ENCODE measurements at places on chromosomes 16 and 17. TPM values are rescaled to one million over a fixed set of nuclear protein-coding genes. Genes with fewer than 3 reads are reported as not detected.

The TUBB3 gene
- total RNA-seq, result 12.2 TPM

The MT1G gene
- 19.0 TPM for total RNA-seq

The KRTAP9-6 gene
- total RNA-seq, result not detected

The PROCA1 gene
- total RNA-seq, result 0.78 TPM

The CPNE7 gene
- not detected for total RNA-seq

The MYH11 gene
- 15,030 TPM for total RNA-seq

GRCh38 chr17:77496401-77496801 lies 355.6 kb downstream of the SEC14L1 start:
- no peak for DNase-seq
- H3K27me3 ChIP-seq, result no peaks in the 10 kb centered on the region
- H3K36me3 ChIP-seq, result peaks cover 84% of the 10 kb centered on the region
- H3K4me1 ChIP-seq, result peaks cover 9% of the 10 kb centered on the region

GRCh38 chr17:55068862-55069811 lies 100.6 kb downstream of the STXBP4 start:
- H3K4me3 ChIP-seq, result no peak overlapping the region
- DNase-seq, result no peak
- no peaks in the 10 kb centered on the region for H3K36me3 ChIP-seq

DNA sequence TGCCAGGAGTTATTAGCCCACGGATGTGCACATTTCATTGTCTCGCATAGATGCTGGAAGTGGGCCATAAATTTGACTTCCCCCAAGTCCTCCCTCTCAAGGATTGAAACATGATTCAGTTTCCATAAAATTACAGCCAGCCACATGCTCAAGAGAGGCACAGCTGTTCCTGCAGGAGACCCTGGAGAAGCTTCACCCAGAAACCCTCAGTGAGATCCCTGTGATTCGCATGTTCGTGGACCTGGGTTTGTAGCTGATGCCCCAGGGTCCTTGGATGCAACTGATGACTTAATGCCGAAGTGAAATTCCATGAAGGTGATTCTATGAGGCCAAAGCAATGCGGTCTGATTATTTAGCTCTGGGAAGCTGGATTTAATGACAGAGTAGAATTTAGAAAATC lies 24.7 kb upstream of the AQP8 start:
- no peaks in the 10 kb centered on the region for H3K27me3 ChIP-seq
- no peak for DNase-seq
- H3K27ac ChIP-seq, result no peak overlapping the region
- no peaks in the 10 kb centered on the region for H3K36me3 ChIP-seq
- H3K4me1 ChIP-seq, result no peaks in the 10 kb centered on the region

GRCh38 chr17:8125947-8126490 lies 2.1 kb upstream of the HES7 start:
- H3K27ac ChIP-seq, result peak overlapping the region; percentile 82
- H3K4me3 ChIP-seq, result peak overlapping the region; percentile 75
- H3K27me3 ChIP-seq, result peaks cover 9% of the 10 kb centered on the region
- peaks cover 67% of the 10 kb centered on the region for H3K4me1 ChIP-seq

DNA sequence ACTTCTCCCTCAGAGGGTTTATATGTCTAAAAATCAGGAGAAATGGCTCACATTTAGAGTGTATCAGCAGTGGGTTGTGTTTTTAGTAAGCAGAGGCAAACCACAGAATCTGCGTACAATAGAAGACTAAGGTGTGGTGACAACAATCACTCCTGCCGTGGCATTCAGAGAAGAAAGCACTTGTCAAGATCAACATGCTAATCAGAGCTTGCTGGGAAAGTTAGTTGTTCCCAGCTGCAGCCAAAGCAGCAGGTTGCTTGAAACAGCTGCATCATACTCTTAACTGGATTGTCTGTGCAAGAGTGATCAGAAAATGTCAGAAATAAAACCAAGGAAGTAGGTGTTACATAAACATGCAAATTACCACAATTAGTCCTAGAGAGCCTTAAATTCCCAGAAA lies 616.4 kb downstream of the CDH8 start:
- no peak overlapping the region for H3K4me3 ChIP-seq
- H3K27me3 ChIP-seq, result no peaks in the 10 kb centered on the region
- H3K27ac ChIP-seq, result no peak overlapping the region
- no peak for DNase-seq

DNA sequence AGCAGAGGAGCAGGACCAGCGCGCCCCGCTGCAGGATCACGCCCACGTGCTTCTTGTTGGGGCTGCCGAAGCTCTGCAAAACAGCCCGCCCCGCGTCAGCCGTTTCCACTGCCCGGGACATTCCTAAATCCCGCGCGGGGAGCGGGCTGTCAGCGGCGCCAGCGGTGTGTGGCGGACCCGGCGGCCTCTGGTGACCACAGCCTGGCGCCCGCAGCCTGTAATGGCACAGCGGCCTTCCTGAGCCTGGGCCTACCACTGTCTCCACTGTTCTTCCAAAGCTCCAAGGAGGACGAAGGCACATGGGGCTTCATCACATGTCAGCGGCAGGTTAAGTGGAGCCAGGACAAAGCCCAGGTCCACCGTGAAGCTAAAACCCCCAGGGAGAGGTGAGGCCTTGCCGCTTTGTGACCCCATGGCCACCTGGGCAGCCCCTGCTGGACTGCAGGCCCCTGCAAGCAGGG lies 2.5 kb downstream of the SLC47A2 start:
- no peak overlapping the region for H3K27ac ChIP-seq
- H3K27me3 ChIP-seq, result no peaks in the 10 kb centered on the region
- no peak overlapping the region for H3K4me3 ChIP-seq
- no peak for DNase-seq
- no peaks in the 10 kb centered on the region for H3K4me1 ChIP-seq

- no peaks in the 10 kb centered on the region for H3K27me3 ChIP-seq
- H3K4me3 ChIP-seq, result peak overlapping the region; percentile 97
- H3K4me1 ChIP-seq, result peaks cover 29% of the 10 kb centered on the region
- H3K27ac ChIP-seq, result peak overlapping the region; percentile 88
Observed at GRCh38 chr17:76354317-76354729, 607 bp upstream of the PRPSAP1 start.

DNA sequence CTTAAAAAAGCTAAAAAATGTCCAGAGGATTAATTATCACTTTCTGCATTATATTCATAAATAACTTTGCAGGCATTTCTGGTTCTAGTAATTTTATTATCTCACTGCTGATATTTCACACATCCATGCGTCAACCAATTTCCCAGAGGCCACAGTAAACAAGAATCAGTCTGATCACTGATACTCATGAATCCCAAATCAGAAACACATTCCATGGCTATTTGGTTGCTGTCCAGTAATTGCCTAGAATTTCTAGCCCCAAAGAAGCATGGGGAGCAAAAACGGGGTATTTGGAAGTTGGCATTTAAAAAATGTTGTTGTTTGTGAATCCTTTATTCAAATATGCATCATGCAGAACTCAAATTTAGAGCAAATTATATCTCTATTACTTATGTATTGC lies 244.8 kb downstream of the CDH8 start:
- H3K36me3 ChIP-seq, result no peaks in the 10 kb centered on the region
- no peak overlapping the region for H3K27ac ChIP-seq
- no peaks in the 10 kb centered on the region for H3K4me1 ChIP-seq
- no peak overlapping the region for H3K4me3 ChIP-seq
- no peak for DNase-seq
- H3K27me3 ChIP-seq, result no peaks in the 10 kb centered on the region

DNA sequence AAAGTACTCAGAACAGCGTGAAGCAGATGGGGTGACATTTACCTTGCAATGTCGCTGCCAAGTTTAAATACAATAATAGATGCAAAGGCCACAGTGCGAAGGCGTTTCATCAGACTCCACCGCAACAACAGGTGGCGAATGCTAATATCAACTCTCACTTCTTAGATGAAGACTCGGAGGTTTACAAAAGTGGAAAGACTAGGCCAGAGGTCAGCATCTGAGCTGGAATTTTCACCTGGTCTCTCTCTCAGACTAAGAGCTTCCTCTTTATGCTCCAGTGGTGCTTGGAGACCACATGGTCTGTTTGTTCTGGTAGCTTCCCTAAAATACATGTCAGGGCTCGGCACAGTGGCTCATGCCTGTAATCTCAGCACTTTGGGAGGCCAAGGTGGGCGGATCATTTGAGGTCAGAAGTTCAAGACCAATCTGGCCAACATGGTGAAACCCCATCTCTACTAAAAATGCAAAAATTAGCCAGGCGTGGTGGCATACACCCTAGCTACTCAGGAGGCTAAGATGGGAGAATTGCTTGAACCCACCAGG lies 169.1 kb downstream of the XYLT1 start:
- no peaks in the 10 kb centered on the region for H3K27me3 ChIP-seq
- no peak for DNase-seq
- no peak overlapping the region for H3K27ac ChIP-seq
- no peaks in the 10 kb centered on the region for H3K36me3 ChIP-seq
- peaks cover 26% of the 10 kb centered on the region for H3K4me1 ChIP-seq

DNA sequence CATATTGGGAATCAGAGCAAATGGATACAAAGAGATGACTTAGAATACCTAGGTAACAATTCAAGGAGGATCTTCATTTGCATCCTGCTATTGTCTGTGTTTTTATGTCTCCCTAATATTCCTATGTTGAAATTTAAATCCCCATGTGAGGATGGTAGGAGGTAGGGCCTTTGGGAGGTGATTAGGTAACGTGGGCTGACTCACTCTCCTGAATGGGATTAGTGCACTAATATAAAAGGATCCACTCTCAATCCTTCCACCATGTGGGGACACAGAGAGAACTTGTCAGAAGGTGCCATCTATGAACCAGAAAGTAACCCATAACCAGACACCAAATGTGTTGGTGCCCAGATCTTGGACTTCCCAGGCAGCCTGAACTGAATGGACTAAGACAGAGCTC lies 83.4 kb downstream of the CDH8 start:
- no peaks in the 10 kb centered on the region for H3K36me3 ChIP-seq
- no peaks in the 10 kb centered on the region for H3K27me3 ChIP-seq
- H3K4me1 ChIP-seq, result no peaks in the 10 kb centered on the region

GRCh38 chr17:78589031-78589675 lies 12.0 kb upstream of the DNAH17 start:
- H3K27me3 ChIP-seq, result peaks cover 5% of the 10 kb centered on the region
- no peak overlapping the region for H3K4me3 ChIP-seq
- no peak for DNase-seq

DNA sequence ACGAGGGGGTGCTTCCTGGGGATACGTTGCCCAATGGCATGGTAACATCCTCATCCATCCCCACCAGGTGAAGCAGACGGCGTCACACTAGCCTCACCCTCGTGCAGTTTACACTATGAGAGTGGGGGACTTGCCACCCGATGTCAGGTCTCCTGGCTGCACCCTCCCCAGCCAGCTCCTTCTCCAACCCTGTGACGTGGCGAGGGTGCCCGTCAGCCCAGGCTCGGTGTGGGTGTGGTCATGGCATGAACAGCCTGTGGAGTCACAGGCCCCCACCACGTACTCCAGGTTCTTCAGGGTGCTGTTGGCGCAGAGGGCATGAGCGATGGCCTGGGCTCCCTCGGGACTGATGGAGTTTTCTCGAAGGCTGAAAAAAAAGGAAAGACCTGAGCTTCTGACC lies 28.3 kb downstream of the NLRC3 start:
- H3K27me3 ChIP-seq, result no peaks in the 10 kb centered on the region
- no peak overlapping the region for H3K4me3 ChIP-seq
- H3K4me1 ChIP-seq, result no peaks in the 10 kb centered on the region
- DNase-seq, result no peak
- H3K27ac ChIP-seq, result no peak overlapping the region

DNA sequence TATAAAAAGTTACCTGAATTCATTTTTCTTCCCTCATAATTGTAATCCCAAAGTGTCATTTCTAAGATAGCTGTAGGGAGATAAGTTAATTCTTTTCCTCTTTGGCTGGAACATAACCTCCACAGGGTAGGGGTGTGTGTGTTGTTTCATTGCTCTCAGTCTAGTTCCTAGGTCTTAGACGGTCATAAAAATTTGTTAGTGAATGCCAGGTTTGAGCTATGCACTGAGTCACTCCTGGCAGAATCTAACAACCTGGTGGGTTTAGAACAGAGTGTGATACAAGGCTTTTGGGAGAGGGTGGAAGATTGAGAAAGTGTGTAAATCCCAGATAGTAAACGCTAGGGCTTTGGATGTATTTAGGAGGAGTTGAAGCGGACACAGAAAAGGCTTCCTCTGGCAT lies 894 bp upstream of the PHKG2 start:
- H3K27ac ChIP-seq, result peak overlapping the region; percentile 90
- H3K36me3 ChIP-seq, result peaks cover 32% of the 10 kb centered on the region
- peak overlapping the region; percentile 87 for H3K4me3 ChIP-seq
- H3K27me3 ChIP-seq, result no peaks in the 10 kb centered on the region

GRCh38 chr17:77218902-77219301 lies 78.1 kb downstream of the SEC14L1 start:
- no peak overlapping the region for H3K4me3 ChIP-seq
- no peaks in the 10 kb centered on the region for H3K4me1 ChIP-seq
- H3K36me3 ChIP-seq, result peaks cover 58% of the 10 kb centered on the region
- no peak overlapping the region for H3K27ac ChIP-seq
- no peak for DNase-seq
- no peaks in the 10 kb centered on the region for H3K27me3 ChIP-seq

GRCh38 chr17:44199553-44200477 lies at the start of gene ATXN7L3:
Gene ATXN7L3 (minus strand): TSS chr17:44199884. CDS start chr17:44198070, 1,814 bp downstream.
- peaks cover 8% of the 10 kb centered on the region for H3K36me3 ChIP-seq
- H3K27ac ChIP-seq, result peak within 1 kb of the TSS; percentile 98
- peak; percentile 100 for DNase-seq
- peak within 1 kb of the TSS; percentile 94 for H3K4me3 ChIP-seq

DNA sequence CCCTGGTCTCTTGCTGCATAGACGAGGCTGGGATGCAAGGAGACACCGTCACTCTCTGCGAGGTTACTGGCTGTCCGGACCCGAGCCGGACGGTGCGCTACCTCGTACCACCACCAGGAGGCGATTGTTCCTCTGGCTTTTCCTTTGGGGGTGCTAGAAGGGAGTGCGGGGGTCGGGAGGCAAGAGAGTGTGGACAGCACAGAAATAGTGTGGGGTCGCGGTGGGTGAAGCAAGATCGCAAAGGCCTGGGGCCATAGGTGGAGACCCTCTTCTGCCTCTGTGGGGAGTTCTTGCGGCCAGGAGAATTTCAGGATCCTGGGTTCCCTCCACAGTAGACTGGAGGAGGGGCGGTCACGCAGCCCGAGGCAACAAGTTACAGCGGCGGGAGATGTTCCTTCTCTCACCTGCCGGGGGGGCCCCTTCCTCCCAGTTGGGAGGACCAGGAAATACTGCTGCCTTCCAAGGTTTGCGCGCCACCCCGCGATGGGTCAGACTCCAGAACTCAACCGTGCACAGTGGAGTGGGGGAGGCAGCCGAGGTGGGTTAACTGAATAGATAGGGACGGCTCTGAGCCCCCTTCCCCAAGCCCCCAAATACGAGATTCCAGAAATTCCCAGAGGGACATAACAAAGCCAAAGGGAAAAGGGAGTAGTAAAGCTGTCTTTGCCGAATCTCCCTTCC lies 6.9 kb downstream of the PHOSPHO1 start:
- peaks cover 32% of the 10 kb centered on the region for H3K4me1 ChIP-seq
- peaks cover 30% of the 10 kb centered on the region for H3K36me3 ChIP-seq
- H3K27ac ChIP-seq, result no peak overlapping the region
- peak overlapping the region; percentile 33 for H3K4me3 ChIP-seq
- DNase-seq, result no peak
